ENCODE measurements at places on chromosomes 4 and X.

DNA sequence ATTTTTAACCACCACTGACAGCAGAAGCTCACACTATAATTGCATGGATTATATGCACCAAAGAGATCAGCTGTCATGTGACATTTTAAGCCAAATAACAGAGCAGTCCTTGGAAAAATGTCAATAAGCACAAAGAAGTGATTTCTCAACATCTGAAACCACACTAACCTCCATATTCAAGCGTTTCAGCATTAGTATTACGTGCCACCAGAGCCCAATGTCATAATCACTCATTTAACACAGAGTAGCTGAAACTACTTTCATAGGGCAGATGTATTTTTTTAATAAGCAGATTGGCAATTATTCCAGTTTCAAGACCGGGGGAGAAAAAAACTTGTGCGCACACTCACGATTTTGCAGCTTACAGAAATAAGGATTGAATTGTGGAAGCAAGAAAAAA is 76.6 kb downstream of the SH3KBP1 start:
- DNase-seq: no peak

DNA sequence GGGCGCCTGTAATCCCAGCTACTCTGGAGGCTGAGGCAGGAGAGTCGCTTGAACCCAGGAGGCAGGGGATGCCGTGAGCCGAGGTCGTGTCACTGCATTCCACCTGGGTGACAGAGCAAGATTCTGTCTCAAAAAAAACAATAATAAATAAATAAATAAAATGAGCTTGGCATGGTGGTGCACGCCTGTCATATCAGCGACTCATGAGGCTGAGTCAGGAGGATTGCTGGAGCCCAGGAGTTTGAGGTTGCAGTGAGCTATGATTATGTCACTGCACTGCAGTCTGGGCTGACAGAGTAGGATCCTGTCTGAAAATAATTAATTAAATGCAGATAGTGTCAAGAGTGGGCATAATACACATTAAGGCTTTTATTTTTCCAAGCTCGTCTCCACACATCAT is 77.5 kb downstream of the DHRSX start:
- no peak for DNase-seq

DNA sequence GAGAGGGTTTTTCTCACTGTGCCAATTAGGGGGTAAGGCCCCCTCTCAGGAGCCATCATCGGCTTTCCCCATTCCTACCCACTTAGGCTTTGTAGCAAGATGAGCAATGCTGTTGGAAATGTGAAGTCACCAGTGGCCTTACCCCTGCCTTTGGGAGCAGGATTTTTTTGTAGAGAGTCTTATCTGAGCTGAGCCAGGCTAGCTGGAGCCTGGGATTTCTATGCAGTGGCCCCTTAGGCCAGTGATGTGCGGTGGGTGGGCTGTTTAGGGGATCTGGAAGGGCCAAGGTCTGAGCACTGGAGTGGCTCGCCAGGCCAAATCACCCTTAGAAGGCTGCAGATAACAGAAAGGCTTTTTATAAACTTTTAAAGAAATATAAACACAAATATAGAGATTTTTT is 4.2 kb downstream of the CXorf65 start:
- no peak for DNase-seq

- no peak for DNase-seq
Measured at GRCh38 chr4:156763511-156763910, 208.1 kb downstream of the PDGFC start.

GRCh38 chr4:29560452-29560851 is 1159.7 kb upstream of the PCDH7 start:
- no peak for DNase-seq

GRCh38 chr4:25525896-25526295 is 129.8 kb upstream of the SLC34A2 start:
- no peak for DNase-seq

DNA sequence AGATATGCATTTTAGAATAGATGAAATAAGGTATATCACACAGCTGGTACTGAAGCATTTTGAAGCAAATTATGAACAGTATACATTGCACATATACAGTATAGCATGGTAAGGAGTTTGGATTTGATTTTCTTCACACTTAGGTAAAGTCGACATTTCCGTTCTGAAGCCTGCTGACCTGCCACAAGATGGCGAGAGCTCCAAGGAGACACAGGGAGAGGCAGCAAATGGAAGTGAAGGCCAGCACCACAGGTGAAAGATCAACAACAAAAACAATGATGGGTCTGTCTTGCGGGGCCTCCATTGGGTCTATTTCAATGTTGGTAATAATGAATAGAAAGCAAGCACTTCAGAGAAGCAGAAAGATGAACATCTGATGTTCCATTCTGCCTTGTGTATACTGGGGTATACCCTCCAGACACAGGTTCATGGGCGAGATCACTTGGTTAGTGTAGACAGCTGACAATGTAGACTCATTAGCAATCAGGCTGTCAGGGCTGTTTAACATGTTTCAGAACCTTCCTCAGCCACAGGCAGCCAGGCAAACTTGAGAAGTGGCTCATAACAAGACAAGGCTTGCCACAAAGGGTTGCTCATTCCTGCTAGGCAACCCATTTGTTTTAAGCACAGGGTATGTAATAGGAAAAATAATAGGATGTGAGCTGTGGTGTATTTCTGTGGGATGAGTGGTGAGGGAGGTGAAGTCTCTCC is 21.4 kb upstream of the NOX1 start:
- DNase-seq: no peak

GRCh38 chr4:2839060-2839459 is 4.6 kb upstream of the ADD1 start:
- DNase-seq: no peak

GRCh38 chr4:170853422-170854021 is 763.8 kb upstream of the AADAT start:
- DNase-seq: no peak

DNA sequence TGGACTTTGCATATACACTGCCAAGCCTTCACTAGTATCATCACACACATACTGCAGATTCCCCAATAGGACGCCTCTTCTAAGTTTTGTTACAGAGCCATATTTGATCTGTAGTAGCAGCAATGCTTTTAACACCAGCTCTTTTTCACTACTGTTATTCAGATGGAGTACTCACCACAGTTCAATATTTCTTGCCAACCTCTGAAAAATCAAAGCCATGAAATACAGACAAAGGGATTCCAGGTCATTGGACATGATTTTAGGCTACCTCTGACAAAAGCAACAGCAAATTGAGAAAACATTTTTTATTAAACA is 390.7 kb upstream of the ADGRL3 start:
- no peak for DNase-seq

- DNase-seq: no peak
Measured at GRCh38 chrX:10146346-10146745, 10.4 kb upstream of the CLCN4 start.

DNA sequence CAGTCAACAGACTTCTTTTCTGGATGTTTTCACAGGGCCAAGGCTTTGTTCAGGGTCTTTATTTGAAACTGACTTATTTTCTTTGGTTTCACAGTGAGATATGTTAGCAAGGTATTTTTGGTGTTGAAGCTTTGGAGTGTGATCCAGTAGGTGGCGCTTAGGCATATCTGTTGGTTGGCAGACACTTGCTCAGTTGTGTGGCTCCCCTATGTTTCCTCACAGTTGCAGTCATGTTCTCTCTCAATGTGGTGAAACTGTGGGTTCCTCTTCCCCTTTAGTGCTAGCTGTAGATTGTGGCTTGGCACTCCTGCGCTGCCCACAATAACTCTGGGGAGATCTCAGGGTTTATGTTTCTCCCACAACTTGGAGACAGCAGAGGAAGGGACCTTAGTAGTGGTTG is 460.8 kb downstream of the SLITRK2 start:
- DNase-seq: no peak

GRCh38 chr4:128600410-128600809 is 209.1 kb upstream of the JADE1 start:
- no peak for DNase-seq

GRCh38 chrX:38175139-38175538 is 45.5 kb downstream of the SRPX start:
- DNase-seq: no peak

DNA sequence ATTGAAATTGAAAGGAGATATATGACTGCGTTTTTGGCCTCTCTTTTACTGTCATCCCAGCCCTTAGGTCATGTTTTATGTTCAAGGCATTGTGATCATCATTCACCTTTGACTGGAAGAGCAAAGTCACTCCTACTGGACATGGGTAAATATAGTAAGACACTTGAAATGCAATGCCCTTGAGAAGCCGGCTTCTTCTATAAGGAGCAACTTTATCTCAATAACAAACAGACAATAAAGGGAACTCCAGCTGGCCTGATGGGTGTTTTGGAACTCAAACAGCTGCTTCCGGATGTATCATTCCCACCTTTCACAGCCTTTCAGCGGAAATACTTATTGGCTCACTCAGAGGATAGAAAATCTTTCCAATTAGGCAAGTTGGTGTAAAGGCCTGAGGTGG is 65.1 kb upstream of the C4orf54 start:
- DNase-seq: no peak

- DNase-seq: no peak
Measured at GRCh38 chr4:76905521-76905920, 7.6 kb upstream of the SOWAHB start.

- DNase-seq: no peak
Measured at GRCh38 chr4:1748465-1748995, 27.2 kb downstream of the TACC3 start.

- peak; percentile 22 for DNase-seq
Measured at GRCh38 chr4:44629280-44629866, 22.1 kb downstream of the YIPF7 start.

DNA sequence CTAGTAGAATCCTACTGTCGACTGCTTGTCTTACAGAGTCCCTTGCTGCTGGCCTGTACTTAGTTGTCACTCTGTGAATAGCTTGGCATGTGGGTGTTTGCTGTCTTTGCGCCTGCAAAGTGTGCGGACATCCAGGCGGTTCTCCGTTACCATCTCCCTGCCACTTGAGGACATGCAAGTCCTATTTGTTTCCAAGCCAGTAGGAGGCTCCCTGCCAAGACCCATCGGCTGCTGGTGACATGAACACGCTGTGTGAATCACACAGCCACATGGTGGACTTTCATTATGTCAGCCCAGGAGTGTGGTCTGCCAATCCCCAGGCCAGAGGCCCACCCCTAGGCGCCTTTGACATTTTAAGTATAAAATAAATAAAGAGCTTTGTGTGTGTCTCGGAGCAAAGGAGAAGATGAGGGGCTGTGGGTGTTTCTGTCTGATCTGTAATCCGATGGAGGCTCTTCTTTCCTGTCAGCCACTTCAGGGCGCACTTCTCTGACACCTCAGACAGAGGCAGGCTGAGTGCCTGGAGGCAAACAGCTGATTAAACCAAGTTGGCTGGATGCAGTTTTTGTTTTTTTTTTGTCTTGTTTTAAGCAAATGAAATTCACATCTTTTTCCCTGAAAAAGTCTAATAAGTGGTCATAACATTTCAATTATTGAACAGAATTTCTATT is 51.5 kb downstream of the ALPK1 start:
- no peak for DNase-seq

GRCh38 chr4:149345424-149345823 is 470.2 kb downstream of the IQCM start:
- no peak for DNase-seq

DNA sequence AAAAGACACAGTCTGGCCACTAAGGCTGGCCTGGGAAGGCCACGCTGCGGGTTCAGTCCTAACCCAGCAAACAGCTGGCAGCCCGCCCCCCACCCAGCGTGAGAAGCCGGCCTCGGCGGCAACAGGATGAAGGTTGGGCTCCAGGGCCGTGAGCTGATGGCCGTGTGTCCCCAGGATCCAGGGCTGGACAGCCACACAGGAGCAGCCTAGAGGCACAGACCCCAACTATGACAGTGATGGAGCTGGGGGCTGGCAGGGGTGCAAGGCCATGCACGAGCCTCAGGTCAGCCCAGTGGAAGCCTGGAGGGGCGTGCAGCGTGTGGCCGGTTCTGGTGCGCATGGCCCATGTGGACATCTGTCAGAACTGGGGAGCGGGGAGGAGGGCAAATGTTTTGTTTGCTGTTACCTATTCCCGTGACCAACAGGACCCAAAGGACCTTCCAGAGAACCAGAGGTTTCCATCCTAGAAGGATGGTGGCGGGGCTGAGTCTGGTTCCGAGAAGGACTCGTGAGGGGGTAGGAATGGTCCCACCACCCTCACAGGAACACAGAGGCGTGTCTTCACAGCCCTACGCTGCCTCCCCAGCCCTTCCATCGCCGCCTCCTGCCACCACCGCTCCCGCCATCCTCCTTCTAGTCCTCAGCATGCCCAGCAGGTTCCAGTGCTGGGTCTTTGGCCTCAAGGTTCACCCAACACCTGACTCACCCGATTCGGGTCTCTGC is 46.5 kb downstream of the ZFYVE28 start:
- no peak for DNase-seq

DNA sequence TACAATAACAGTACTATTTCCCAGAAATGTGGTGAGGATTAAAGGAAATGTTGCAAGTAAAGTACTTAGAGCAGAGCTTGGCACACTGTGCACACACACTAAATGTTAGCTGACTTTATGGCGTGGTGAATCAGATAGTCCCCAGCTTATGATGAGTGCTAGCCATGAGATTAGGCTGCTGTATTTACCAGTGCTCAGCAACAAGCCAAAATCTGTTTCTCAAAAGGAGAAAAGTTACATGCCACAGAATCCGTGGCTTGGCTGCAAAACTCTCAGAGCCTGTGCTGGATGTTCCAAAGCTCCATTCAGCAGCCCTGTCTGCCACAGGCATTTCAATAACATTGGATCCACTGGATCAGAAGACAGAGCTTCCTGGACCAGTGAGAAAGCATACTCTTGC is 12.8 kb upstream of the STBD1 start:
- no peak for DNase-seq

DNA sequence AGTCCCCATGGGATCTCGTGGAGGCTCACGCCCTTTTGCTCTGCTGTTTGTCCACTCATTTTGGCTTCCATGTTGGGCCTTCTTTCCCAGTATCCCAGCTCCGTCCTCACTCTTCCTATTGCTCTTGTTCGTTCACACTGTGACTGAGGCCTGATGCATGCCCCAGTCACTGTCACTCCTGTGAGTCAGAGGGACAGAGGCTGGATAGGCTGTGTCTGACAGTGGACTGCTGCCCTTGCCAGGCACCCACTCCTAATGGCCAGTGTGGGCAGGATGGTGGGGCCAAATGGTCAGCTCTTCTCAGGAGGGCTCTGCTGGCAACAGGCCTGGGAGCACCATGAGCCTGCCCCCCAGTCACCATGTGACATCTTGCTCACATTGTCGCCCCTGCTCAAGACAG is 40.0 kb downstream of the HADH start:
- no peak for DNase-seq

GRCh38 chrX:118459494-118459893 is 36.1 kb upstream of the DOCK11 start:
- no peak for DNase-seq
